NCI-H187 treated with DMSO at 0.1 percent for 48 hours (cell line): ENCODE measurements at places on chromosomes 12 and 14.

DNA sequence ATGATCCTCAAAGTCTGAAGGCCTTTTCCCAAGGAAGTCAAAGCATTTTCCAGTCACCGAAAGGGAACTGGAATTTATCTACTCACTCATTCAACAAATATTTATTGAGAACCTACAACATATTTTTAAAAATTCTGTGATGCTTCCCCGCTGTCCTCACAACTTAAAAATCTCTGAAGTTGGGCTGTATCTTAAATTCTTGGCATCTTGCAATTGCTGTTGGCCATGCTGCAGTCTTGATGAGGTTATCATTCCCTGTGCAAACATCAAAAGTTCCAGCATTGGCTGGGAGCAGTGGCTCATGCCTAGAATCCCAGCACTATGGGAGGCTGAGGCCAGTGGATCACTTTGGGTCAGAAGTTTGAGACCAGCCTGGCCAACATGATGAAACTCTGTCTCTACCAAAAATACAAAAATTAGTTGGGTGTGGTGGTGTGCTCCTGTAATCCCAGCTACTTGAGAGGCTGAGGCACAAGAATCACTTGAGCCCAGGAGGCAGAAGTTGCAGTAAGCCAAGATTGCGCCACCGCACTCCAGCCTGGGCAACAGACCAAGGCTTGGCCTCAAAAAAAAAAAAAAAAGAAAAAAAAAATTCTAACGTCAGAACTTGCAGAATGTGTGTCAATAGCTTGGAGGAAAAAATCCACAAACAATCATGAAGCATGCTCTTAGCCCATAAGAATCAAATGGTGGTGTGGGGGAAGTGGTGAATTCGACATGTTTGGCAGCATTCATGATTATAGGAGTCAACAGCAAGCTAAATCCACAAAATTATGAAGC, 34.9 kb downstream of the CCDC177 start:
- no peak for DNase-seq

GRCh38 chr12:66910366-66910974, 231.6 kb upstream of the GRIP1 start:
- no peak for DNase-seq

DNA sequence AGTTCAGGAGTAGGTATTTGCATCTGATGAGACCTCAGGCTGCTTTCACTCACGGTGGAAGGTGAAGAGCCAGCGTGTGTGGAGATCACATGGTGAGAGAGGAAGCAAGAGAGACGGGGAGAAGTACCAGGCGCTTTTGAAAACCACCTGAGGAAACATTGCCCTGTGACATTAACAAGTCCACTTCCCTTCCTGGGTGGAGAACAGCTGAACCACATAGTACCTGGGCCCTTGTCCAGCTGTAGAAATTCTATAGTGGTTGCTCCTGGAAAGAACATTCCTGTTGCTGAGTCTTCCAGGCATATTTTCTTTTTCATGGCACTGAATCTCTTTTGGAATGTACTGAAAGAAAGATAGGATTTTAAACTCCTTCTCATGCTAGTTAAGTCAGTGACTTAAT, 87.3 kb upstream of the RIN3 start:
- DNase-seq = no peak

DNA sequence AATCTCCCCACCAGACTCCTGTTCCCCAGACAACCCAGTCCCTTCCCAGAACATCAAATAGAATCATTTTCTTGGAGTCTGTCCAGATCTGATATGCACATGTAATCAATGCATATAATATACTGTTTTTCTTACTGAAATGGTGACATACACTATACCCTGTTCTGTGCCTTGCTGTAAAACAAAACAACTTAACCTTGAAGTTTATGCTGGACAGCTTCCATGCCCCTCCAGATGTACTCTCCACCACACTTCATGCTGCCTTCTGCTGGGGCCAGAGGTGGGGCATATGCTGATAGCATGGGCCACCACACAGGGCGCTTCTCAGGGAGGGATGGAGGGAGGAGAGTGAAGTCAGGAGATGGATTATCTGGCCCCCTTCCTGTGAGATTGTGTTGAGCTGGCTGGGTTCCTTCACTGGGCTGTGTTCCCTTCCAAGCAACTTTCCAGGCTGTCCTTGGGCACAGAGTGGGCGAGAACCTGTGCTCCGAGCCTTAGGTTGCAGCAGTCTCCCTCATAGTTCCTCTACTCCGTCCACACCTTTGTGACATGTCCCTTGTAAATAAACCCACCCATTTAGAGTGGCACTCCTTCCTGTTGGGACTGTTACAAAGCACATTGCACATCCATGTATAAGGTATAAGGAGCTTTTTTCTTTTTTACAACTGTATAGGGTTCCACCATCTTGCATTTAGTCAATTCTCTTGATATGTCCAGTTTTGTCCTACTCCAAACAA, 77.6 kb upstream of the RIC8B start:
- DNase-seq = no peak

GRCh38 chr14:71372411-71372838, 465.2 kb downstream of the PCNX1 start:
- no peak for DNase-seq

DNA sequence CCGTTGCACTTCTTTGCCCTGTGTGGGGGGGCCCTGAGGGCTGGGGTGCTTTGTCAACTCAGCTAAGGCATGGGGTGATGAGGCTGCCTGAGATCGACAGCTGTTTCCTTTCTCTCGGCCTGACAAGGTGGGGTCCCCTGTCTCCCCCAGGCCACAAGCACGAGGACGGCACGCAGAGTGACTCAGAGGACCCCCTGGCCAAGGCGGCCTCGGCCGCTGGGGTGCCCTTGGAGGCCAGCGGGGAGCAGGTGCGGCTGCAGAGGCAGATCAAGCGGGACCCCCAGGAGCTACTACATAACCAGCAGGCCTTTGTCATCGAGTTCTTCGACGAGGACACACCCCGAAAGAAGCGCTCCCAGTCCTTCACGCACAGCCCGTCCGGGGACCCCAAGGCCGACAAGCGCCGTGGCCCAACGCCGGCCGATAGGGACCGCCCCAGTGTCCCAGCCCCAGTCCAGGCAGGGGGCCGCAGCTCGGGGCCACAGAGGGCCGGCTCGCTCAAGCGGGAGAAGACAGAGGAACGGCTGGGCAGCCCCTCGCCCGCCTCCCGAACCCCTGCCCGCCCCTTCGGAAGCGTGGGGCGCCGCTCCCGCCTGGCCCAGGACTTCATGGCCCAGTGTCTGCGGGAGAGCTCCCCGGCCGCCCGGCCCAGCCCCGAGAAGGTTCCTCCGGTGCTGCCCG, 18.8 kb downstream of the CEP170B start:
- no peak for DNase-seq

GRCh38 chr12:49198431-49199155, 9.7 kb upstream of the TUBA1A start:
- no peak for DNase-seq

- DNase-seq = no peak
These were observed 38.0 kb downstream of the CCDC60 start for GRCh38 chr12:119372540-119372939.

- DNase-seq = no peak
These were observed 32.0 kb upstream of the DLGAP5 start for GRCh38 chr14:55223364-55223763.

GRCh38 chr14:87863047-87863446, 129.9 kb downstream of the GALC start:
- no peak for DNase-seq
